NCI-H146 (cell line): ENCODE measurements at places on chromosomes 1 and 21.
A peak's percentile ranks its signal among the peaks of the same experiment; 100 is the strongest.

DNA sequence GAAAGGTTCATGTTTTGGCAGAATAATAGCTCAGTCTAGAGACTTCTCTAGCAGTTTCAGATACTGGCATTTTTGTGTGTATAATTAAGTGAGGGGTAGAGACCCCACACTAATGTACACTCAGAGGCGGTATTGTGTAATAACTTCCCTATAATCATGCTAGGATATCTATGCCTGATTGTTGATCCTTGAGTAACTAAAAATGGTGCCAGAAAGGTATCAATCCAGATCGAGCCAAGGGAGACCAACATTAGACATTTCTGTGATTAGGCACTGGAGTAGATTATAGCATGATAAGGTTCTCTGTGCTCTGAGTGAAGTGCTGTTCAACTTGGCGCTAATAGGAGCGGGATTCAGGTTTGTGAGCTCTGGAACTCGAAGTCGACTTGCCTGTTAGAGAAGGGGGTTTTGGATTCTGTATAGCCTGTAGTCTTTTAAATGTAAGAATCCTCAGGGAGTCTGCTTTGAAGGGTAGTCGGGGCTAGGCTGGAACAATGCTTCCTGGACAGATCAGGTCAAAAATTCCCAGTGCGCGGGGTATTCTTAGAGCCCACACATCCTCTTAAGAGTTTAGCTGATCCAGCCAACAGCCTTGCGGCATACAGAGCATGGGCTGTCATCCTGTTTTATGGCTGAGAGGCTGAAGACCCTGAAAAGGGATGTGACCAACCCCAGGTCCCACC, 24.2 kb downstream of the MAN1C1 start:
- no peak for DNase-seq

GRCh38 chr1:234672349-234673135, 62.6 kb upstream of the IRF2BP2 start:
- DNase-seq = no peak

GRCh38 chr21:28159396-28159795, 833.3 kb downstream of the LTN1 start:
- no peak for DNase-seq

- no peak for DNase-seq
These were observed 446.9 kb upstream of the LRRC7 start for GRCh38 chr1:69120817-69121216.

- DNase-seq = no peak
These were observed 157.1 kb downstream of the DSCAM start for GRCh38 chr21:40689840-40690360.

DNA sequence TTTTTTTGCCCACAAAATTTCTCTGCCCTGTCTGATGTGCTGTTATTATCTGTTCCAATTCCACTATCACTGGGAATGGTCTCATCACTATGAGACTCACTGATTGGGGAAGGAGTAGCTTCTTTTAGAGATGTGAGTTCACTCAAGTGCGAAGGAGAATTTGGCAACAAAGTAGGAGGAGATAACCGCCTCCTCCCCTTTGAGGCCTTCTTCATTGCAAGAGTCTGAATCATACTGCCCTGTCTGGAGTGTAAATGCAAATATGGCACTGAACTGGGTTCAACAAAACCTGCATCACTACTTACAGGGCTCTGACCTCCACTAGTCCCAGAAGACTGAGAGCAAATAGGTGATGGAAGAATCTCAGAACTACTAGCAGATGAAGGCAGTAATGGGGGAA, 83.4 kb downstream of the ASH1L start:
- no peak for DNase-seq

DNA sequence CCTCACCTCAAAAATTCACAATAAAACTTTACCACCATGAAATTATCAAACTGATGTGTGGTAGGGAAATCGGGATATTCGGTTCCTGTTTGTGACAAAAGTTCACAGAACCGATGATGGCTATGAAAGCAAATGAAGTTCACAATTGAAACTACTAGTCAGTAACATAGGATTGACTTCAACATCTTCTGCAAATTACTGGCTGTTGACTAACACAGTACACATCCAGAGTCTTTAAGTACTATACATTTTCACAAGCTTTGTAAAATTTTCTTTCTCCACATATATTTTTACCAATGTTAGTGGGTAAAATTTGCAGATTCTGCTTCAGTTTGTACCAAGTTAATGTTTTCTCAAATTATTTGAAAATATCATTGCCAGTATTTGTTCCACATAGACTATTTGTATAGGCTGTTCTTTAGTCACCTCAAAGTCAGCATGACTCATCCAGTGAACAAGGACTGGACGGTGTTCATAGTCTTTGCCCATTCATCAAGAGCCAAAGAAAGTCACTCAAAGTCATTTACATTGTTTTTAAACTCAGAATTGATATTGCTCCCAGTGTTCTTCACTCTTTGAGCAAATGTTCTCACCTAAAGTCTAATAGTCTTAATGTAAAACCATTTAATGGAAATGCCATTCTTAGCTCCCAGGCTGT, 213.4 kb downstream of the USP25 start:
- DNase-seq = no peak

DNA sequence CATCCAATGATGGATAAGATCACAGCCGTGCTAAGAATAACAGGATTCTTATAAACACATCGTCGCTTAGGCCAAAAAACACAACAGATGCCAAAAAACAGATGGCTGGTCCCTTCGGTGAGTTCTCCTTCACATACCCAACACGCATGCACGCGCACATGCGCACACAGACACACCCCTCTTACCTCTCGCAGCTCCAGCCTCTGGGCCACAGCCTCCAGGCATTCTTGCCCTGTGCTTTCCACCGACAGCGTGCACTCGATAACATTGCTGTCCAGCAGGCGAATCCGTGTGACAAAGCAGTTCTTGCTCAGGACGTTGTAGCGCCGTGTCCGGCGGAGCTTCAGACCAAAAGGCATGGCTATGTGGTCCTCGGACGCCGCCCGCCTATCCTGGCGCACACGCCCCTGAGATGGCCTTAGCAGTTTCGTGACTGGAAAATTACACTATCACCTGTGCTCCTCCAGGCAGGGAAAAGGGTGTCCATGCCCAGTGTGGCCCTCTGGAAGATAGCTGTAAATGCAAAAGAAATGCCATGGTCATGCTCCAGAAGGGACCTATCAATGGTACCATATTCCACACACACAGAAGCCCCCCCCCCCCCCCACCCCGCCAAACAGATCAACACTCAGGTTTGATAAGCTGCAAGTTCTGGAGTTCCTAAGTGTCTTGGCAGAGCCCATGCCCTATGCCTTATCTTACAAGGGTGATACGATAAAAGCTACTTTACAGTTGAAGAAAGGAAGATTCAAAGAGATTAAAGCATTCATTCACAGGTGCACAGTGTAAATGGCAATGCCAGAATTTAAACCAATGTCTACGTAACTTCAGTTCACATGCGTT, 86.7 kb downstream of the PTPN14 start:
- no peak for DNase-seq

DNA sequence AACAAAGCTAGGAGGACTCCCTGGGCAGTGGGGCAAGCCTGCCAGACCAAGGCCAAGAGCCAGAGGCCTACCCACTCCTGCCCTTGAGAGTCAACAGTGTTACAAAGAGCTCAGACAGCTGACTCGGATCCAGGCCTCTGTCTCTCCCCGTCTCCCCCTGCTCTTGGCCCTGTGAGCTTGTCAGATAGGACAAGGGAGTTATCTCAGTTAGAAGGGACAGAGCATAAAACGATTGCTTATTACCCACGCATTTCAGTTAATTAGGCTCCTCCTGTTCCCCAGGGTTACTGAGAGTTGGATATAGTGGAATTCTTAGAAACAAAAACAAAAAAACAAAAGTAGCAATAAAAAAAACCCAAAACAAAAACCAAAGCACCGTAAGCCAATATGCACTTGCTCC, 1.3 kb downstream of the SLC41A1 start:
- no peak for DNase-seq

- DNase-seq = peak; percentile 43
These were observed 50.5 kb downstream of the RASSF5 start for GRCh38 chr1:206557636-206558473.

- peak; percentile 33 for DNase-seq
These were observed 1.2 kb downstream of the TUT4 start for GRCh38 chr1:52551507-52552235.

- DNase-seq = no peak
These were observed 11.7 kb downstream of the PTGFRN start for GRCh38 chr1:116921301-116921885.

DNA sequence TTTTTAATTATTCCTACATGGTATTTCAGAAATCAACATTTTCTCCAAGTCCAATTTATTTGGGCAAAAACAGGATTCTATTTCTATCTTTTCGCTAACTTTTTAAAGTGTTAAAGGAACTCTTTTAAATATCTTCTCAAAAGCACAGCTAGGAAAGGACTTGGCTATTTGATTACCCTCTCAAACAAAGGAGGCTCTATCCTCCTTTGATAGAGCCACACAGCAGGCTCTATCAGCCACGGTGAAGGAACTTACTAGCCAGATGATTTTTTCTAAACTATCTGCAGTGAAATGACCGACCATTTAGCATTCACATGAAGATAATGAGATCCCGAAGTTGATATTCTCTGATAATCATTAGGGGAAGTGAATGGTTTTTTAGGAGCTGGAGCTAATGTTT, 9.1 kb downstream of the ANGPTL7 start:
- DNase-seq = peak; percentile 54

- no peak for DNase-seq
These were observed 1.7 kb upstream of the VWA1 start for GRCh38 chr1:1433804-1434130.

- DNase-seq = peak; percentile 79
These were observed 381.1 kb upstream of the NCAM2 start for GRCh38 chr21:20617130-20617529.

GRCh38 chr1:9233241-9233941, 1.2 kb upstream of the H6PD start:
- no peak for DNase-seq

DNA sequence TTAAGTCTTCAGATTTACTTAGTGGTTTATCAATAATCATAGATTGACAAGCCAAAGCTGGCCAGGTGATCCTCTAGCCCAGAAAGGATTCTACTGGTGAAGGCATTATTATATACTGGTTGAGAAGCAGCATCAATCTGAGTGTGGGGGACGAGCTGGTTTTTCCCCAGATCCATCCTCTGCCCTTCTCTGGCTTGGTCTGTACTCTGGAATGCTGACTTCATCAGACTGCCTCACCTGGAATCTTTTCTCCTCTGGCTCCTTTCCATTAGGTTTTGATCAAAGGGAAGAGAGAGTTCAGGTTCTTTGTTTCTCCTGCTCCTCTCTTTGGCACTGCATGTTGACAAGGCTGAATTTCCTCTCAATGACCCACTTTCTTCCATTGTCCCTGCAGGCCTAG, 93.9 kb downstream of the KCTD3 start:
- DNase-seq = no peak

GRCh38 chr1:20785907-20786252, 1.2 kb downstream of the HP1BP3 start:
- DNase-seq = no peak

- DNase-seq = no peak
These were observed 8.8 kb upstream of the CAMSAP2 start for GRCh38 chr1:200729863-200730262.

GRCh38 chr1:49298304-49298703, 521.6 kb upstream of the BEND5 start:
- peak; percentile 0 for DNase-seq

DNA sequence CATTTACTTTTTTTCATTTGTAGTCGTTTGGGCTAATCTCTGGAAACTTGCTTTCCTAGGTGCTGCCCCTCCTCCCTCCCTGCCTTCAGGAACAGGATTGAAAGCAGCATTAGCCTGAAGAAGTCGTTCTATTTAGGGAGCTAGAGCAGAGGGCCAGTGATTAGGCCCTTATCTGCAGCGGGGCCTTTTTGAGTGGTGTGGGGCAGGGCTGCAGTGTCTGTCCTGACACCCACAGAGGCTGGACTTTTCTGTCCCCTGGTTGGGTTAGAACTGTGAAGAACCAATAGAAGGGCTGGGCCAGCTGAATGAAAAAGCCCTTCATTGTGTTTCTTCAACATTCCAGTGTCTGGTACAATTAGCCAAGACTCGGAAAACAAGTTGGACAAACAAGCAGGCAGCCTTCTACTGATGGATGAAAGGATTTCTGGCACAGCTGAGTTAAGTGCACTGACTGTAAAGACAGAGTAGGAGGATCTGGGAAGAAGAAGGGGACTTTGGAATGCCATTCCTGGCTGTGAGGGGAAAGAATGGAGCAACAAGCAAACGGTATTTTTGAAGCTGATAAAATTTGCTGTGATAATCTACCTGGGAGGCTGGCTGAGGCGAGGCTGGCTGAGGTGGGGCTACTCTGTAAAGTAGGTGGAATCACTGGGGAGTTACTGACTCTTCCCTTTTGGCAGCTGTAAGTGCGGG, 9.7 kb downstream of the MACF1 start:
- no peak for DNase-seq

GRCh38 chr1:78237364-78237916, 191.7 kb downstream of the GIPC2 start:
- no peak for DNase-seq

GRCh38 chr1:6163973-6164617, 16.0 kb downstream of the CHD5 start:
- DNase-seq = no peak

DNA sequence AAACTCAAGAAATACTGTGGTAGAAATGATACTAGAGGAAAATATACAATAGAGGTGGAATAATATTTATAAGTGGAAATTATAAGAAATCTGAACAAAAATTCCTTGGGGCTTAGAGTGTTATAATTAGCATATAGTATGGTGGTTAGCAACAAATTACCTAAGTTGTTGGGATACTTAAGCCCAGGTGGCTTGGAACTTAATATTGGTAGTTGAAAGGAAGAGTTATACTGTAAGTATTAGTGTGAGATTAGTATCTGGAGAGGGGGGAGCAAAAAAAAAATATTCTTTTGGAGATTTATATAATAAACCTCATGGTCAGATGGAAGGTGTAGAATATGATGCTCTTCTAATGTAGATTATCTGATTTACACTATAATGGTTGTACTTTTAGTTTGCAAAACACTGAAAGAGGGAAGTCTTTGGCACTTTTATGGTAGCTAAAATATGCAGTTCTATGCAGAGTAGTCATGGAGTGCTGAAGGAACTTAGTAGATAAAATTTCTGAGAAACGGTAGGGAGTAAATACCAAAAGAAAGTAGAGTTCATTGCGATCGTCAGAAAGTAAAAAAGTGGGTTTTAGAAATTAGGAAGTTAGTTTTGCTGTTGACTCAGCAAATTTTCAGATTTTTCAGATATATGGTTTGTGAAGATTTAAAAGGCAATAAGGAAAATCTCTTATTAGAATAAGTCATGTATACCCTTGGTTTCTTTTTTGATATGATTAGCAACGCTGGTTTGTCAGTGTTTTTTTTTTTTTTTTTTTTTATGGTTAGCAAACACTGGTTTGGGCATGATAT, 45.7 kb downstream of the MTF2 start:
- no peak for DNase-seq
